ENCODE measurements at places on chromosomes 2 and 18. TPM values are rescaled to one million over a fixed set of nuclear protein-coding genes. Genes with fewer than 3 reads are reported as not detected.

DNA sequence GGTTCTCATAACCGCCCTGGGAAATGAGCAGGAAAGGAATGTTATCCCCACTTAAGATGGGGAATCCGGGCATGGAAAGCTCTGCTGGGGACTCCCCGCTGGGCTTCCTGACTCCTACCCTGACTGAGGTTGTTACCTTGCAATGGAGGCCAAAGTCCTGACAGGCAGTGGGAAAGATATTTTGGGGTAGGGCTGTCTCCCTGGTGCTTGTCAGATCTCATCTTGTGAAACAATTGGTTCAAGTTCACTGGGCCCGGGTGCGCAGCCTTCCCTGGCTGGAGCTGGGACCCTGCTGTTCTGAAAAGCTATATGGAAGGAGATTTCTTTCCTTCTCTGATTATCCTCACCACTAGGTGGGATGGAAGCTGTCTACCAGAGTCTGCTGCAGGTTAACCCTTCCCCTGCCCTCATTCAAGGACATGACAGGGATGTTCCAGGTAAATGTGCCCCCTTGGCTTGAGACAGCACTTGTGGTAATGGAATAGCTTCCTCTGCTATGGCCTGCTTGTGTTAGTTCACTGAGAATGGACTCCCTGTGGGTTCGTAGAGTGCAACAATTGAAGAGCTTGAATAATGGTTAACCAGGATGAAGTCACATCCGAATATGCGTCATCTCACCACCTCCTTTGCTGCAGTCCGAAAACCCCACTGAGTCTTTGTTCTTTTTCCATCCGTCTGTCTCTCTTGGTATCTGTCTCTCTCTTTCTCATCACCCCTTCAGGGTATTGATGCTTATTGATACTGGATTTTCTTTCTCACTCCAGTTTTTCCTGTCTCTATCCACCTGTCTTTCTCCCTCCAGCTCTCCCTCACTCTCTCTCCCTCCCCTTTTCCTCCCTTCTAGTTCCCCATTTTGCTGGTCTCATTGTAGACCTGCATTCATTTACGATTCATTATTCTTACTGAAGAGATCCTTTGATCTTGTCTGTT, 67.8 kb upstream of the EPAS1 start:
- no peak overlapping the region for H3K27ac ChIP-seq
- no peaks in the 10 kb centered on the region for H3K27me3 ChIP-seq
- no peaks in the 10 kb centered on the region for H3K36me3 ChIP-seq
- H3K4me1 ChIP-seq, result no peaks in the 10 kb centered on the region
- DNase-seq, result no peak
- no peak overlapping the region for H3K4me3 ChIP-seq

GRCh38 chr2:38533180-38533579, 69.5 kb downstream of the HNRNPLL start:
- no peaks in the 10 kb centered on the region for H3K27me3 ChIP-seq
- no peak overlapping the region for H3K4me3 ChIP-seq
- H3K4me1 ChIP-seq, result peaks cover 6% of the 10 kb centered on the region
- no peaks in the 10 kb centered on the region for H3K36me3 ChIP-seq

The COL4A3 gene
- 0.26 TPM for total RNA-seq

GRCh38 chr2:39512434-39512935, 75.4 kb upstream of the MAP4K3 start:
- peak; percentile 71 for DNase-seq
- H3K27ac ChIP-seq, result peak overlapping the region; percentile 82
- peaks cover 7% of the 10 kb centered on the region for H3K4me1 ChIP-seq
- H3K4me3 ChIP-seq, result no peak overlapping the region
- no peaks in the 10 kb centered on the region for H3K27me3 ChIP-seq
- H3K36me3 ChIP-seq, result no peaks in the 10 kb centered on the region

GRCh38 chr18:79873449-79874110, 75.8 kb downstream of the KCNG2 start:
- H3K4me1 ChIP-seq, result no peaks in the 10 kb centered on the region
- H3K36me3 ChIP-seq, result no peaks in the 10 kb centered on the region
- H3K27ac ChIP-seq, result no peak overlapping the region
- DNase-seq, result no peak
- no peaks in the 10 kb centered on the region for H3K27me3 ChIP-seq

- H3K4me3 ChIP-seq, result no peak overlapping the region
- no peak overlapping the region for H3K27ac ChIP-seq
- no peaks in the 10 kb centered on the region for H3K4me1 ChIP-seq
- no peaks in the 10 kb centered on the region for H3K36me3 ChIP-seq
- no peak for DNase-seq
Observed at GRCh38 chr2:160794926-160795325, 301.3 kb upstream of the RBMS1 start.

DNA sequence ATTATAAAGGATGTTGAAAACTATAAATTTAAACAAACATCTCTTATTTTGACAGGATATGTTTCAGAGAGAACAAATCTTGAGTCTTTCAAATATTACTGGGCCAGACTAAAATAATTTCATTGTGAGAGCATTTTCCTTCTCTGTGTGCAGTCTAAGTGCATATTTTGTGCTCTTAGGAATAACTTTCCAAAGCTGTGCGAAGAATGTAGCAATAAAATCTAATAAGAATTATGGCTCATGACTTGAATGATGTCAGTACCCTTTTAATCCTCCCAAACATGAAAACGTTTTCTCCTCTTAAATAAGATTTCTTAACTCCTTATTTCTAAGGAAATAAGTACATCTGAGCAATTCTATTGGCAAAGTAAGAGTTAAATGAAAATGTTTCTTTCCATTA, 76.2 kb upstream of the EFEMP1 start:
- no peak for DNase-seq
- H3K36me3 ChIP-seq, result no peaks in the 10 kb centered on the region
- peak overlapping the region; percentile 53 for H3K27ac ChIP-seq
- no peak overlapping the region for H3K4me3 ChIP-seq

The RPL37A gene
- 716 TPM for total RNA-seq

DNA sequence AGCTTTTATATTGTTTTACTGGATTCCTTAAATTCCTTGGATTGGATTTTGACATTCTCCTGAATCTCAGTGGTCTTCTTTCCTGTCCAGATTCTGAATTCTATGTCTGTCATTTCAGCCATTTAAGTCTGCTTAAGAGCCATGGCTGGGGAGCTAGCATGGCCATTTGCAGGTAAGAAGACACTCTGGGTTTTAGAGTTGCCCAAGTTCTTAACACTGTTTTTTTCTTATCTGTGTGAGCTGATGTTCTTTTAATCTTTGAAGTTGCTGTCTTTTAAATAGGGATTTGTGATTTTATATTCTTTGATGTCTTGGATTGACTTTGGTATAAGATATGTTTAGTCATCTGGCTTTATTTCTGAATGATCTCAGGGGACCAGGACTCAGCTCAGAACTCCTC, 677.2 kb downstream of the CCDC85A start:
- no peak for DNase-seq
- no peaks in the 10 kb centered on the region for H3K27me3 ChIP-seq
- H3K36me3 ChIP-seq, result no peaks in the 10 kb centered on the region
- no peak overlapping the region for H3K27ac ChIP-seq
- no peak overlapping the region for H3K4me3 ChIP-seq

- DNase-seq, result no peak
- peaks cover under 1% of the 10 kb centered on the region for H3K4me1 ChIP-seq
- H3K27me3 ChIP-seq, result no peaks in the 10 kb centered on the region
- H3K36me3 ChIP-seq, result no peaks in the 10 kb centered on the region
Observed at GRCh38 chr2:152729844-152730243, 11.4 kb downstream of the ARL6IP6 start.

DNA sequence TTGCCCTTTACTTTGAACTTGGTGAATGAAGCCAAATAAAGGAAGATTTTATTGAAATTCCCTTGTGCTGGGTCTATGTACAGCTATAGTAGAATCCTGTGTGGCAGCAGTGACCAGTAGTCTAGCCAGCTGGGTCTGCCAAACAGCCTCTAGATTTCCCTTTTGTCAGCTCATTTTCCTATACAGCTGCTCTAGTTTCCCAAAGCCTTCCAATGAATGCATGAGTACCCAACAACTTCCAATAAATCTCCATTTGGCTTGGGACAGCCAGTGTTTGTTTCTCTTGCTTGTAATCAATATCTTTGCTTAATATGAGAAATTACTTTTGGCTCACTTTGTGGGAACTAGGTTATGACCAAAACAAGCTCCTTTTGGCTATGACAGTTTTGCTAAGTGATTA, 43.6 kb downstream of the SCN9A start:
- DNase-seq, result no peak
- H3K36me3 ChIP-seq, result no peaks in the 10 kb centered on the region
- H3K27me3 ChIP-seq, result no peaks in the 10 kb centered on the region
- H3K4me1 ChIP-seq, result no peaks in the 10 kb centered on the region
- no peak overlapping the region for H3K27ac ChIP-seq

DNA sequence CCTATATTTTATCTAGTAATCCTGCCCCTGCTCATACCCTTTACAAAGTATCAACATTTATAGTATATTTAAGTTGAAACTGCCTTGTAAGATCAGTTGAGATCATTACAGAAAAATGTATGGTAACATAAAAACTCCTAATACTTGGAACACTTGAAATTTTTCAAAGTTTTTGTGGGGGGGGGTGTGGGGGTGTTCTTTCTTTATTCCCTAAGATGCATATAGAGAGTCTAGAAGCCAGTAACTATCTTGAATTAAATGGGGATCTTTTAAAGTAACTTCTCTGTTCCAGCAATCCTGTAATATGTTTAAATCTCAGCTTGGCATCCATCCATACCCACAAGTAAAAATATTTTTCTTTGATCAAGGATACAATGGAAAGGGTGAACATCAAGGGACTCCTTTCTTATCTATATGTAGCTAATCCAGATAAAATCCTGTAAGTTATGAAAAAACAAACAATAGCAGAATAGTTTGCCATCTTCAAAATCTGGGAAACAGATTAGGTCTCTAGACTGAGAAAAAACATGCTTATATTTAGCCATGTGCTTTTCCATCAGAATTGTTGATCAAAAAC, 455.3 kb downstream of the MEIS1 start:
- no peak overlapping the region for H3K4me3 ChIP-seq
- DNase-seq, result no peak
- no peaks in the 10 kb centered on the region for H3K36me3 ChIP-seq
- H3K27ac ChIP-seq, result peak overlapping the region; percentile 82

The TLX2 gene
- total RNA-seq, result not detected

DNA sequence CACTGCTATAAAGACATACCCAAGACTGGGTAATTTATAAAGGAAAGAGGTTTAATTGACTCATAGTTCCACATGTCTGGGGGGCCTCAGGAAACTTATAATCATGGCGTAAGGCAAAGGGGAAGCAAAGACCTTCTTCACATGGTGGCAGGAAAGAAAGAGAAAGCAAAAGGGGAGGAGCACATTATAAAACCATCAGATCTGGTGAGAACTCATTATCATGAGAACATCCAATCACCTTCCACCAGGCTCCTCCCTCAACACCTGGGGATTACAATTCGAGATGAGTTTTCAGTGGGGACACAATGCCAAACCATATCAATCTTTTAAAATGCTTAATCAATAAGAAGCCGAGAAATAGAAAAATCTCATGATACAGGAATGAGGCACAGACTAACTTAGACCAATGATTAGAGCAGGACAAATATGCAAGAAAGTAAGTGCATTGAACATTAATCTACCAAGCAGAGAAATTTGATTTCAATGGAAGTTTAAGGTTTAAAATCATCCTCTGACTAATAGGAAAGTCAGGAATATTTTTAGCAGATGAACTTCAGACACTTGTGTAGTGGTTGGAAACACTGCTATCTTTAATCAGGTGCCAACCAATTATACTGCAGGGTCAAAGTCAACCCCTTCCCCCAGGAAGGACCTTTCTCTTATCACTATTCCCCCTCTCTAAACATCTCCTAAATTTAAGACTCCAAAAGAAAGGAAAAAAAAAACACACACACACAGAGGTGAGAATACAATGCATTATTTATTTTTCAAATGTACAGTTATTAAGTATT, 259.2 kb downstream of the IRS1 start:
- H3K27me3 ChIP-seq, result no peaks in the 10 kb centered on the region
- no peak for DNase-seq

- no peak overlapping the region for H3K4me3 ChIP-seq
- no peaks in the 10 kb centered on the region for H3K4me1 ChIP-seq
- H3K27ac ChIP-seq, result no peak overlapping the region
- H3K27me3 ChIP-seq, result no peaks in the 10 kb centered on the region
Observed at GRCh38 chr2:60158262-60158661, 395.2 kb downstream of the BCL11A start.

The SLC5A7 gene
- 0.21 TPM for total RNA-seq

The ELMOD3 gene
- 18.6 TPM for total RNA-seq

DNA sequence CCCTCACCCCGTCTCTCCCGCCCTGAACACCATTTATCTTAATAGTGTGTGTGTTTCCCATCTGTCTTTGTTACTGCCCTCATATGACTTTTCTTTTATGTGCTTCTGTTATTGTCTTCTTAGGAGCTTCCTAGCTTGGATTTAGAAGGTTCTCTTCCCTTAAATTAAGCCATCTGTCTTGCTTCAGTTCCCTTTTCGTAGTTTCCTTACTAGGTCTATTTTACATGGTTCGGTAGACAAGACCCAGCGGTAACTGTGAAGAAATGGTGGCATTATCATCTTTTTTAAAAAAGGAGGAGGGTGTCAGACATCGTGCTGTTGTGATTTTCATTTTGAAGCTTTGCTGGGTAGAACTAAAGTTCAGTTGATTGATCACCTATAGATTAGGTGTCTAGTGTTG, 10.3 kb downstream of the NCK2 start:
- DNase-seq, result no peak
- no peaks in the 10 kb centered on the region for H3K36me3 ChIP-seq
- no peaks in the 10 kb centered on the region for H3K27me3 ChIP-seq
- no peak overlapping the region for H3K4me3 ChIP-seq
- no peak overlapping the region for H3K27ac ChIP-seq

The FZD7 gene
- 25.0 TPM for total RNA-seq

GRCh38 chr18:13559754-13560153, 166.6 kb downstream of the FAM210A start:
- DNase-seq, result no peak
- no peak overlapping the region for H3K27ac ChIP-seq
- no peaks in the 10 kb centered on the region for H3K36me3 ChIP-seq
- H3K4me1 ChIP-seq, result peaks cover 4% of the 10 kb centered on the region
- no peak overlapping the region for H3K4me3 ChIP-seq

DNA sequence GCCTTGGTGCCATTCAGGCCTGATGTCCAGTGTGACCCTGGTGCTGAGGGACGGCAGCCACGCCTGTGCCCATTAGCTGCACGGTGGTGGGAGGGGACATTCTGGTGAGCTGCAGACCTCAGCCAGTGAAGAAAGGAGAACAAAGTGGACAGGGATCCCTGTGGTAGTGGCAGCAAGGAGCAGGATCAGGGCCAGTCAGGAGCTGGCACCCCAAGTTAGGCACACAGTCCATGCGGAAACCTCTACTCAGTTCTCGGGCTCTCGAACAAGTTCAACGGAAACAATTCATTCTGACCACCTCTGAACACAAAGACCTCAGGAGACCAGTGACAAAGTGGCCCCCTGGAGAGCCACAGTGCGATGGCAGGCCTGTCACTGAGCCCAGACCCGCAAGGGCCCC, 30.1 kb downstream of the COA5 start:
- no peaks in the 10 kb centered on the region for H3K27me3 ChIP-seq
- no peak for DNase-seq
- no peak overlapping the region for H3K4me3 ChIP-seq
- no peaks in the 10 kb centered on the region for H3K36me3 ChIP-seq
- no peak overlapping the region for H3K27ac ChIP-seq

All from uterus (tissue), 4 donors.